ENCODE measurements at places on chromosomes 12 and 14.

DNA sequence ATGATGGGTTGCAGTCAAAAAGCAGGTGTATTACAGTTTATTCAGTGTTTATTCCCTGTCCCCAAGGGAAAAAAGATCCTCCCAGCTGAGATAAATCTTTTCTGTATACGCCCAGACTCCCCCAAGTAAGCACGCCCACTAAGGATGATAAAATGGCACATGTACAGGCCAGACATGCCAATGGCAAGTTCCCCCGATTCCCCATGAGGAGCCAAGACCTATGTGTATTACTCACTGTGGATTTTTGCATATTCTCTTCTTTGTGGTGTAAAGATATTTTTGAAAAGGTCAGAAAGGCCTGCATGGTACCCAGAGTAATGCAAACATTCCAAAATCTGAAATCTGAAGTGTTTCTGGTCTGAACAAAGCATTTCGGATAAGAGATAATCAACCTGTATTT is 22.2 kb downstream of the NR2C1 start:
- no peak for DNase-seq

DNA sequence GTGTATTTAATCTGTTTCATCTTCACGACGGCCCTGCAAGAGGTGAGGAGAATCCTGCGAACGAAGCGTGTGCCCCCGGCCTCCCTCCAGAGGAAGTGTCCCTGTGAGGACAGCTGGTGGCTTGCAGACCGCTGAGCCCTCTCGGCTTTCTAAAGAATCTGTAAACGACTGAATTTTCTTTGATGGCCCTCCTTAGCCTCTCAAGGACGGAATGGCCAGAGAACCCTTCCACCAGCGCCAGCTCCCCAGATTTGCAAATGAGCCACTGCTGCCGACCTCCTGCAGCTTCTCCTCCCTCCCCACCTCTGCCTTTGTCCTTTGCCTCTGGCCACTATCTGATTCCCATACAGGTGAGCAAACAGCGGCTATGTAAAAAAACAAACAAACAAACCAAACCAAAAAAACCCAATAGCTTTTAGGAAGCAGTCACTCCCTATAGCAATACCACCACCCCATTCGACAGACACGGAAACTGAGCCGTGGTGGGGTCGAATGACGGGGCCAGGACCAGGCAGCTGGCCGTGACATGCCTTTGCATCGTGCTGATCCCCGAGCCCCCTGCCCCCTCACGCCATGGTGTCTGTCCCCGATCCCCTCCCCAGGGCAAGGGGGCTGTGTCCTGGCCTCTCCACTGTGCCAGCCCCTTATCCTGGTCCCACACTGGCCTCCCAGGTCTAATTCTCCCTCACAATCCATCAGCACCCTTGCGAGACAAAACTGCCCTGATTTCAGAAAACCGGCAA is 23.6 kb downstream of the RFLNA start:
- no peak for DNase-seq

- DNase-seq = no peak
Observed at GRCh38 chr14:89401241-89401640, 15.8 kb downstream of the FOXN3 start.

DNA sequence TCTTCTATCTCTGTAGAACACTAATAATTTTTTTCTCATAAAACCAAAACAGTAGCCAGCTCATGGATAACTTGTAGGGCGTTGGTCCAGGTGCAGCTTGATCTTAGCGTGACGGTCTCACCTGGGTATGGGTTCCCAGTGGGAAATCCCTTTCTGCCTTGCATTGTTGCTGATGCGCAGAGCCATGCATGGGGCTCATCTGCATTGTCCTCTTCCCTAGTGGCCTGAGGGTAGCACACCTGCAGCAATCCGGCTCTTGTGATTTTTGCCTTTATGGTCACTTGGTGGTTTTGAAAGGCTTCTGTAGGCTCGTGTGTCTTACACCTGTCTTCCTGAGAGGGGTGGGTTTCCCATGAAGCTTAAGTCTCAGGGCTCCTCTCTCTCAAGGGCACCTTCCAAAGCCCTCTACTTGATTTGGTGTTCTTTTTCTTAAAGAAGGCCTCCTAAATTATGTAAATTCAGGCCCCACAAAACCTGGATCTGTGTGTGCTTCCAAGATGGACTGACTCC is 130.6 kb downstream of the PRKCH start:
- no peak for DNase-seq

GRCh38 chr12:39420043-39420442 is 22.9 kb downstream of the KIF21A start:
- DNase-seq = no peak

DNA sequence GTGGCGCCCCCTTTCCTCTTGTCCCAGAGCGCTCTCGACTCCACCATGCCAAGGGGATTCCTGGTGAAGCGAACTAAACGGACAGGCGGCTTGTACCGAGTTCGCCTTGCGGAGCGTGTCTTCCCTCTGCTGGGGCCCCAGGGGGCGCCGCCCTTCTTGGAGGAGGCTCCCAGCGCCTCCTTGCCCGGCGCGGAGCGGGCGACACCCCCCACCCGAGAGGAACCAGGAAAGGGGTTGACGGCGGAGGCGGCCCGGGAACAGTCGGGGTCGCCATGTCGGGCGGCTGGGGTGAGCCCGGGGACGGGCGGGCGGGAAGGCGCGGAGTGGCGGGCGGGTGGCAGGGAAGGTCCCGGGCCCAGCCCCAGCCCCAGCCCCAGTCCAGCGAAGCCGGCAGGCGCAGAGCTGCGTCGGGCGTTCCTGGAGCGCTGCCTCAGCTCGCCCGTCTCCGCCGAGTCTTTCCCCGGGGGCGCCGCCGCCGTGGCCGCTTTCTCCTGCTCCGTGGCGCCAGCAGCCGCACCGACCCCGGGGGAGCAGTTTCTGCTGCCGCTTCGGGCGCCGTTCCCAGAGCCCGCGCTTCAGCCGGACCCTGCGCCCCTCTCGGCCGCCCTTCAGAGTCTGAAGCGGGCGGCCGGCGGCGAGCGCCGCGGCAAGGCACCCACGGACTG is 376 bp downstream of the INSM2 start:
- DNase-seq = no peak

- no peak for DNase-seq
Observed at GRCh38 chr14:76098047-76098446, 53.7 kb upstream of the GPATCH2L start.
